Substantia nigra (tissue), 51 donors: ENCODE measurements at places on chromosomes 6 and 20.
A peak's percentile ranks its signal among the peaks of the same experiment; 100 is the strongest.

DNA sequence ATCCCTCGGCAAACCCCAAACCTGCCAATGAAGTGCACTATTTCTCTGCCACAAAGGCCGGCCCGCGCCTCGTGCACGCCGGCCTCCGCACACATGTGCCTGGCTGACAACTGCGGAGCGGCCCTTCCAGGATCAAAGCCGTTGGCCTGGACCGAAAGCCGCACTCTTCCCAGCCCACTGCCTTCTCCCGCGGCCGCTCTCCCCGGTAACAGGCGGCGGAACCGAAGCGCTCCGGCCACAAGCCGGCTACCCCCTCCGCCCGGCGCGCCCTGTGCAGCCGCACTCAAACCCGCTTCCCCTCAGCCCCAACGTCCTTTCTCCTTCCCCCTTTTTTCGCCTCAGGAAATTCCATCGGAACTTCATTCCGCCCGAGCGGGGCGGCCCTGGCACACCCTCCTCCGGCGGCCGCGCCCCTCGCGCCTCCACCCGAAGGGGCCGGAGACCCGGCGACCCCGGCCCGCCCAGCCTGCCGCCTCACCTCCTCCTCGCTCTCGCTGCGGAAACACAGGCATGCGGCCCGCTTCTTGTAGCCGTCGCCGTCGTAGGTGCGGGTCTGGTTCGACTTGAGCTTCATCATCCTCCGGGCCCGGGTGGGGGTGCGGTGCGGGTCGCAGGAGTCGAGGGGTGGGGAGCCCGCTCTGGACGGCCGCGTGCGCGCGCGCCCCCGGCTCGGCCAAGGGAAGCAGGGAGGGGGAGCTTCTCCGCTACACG, 528 bp downstream of the NUDT3 start:
- DNase-seq = peak; percentile 67

DNA sequence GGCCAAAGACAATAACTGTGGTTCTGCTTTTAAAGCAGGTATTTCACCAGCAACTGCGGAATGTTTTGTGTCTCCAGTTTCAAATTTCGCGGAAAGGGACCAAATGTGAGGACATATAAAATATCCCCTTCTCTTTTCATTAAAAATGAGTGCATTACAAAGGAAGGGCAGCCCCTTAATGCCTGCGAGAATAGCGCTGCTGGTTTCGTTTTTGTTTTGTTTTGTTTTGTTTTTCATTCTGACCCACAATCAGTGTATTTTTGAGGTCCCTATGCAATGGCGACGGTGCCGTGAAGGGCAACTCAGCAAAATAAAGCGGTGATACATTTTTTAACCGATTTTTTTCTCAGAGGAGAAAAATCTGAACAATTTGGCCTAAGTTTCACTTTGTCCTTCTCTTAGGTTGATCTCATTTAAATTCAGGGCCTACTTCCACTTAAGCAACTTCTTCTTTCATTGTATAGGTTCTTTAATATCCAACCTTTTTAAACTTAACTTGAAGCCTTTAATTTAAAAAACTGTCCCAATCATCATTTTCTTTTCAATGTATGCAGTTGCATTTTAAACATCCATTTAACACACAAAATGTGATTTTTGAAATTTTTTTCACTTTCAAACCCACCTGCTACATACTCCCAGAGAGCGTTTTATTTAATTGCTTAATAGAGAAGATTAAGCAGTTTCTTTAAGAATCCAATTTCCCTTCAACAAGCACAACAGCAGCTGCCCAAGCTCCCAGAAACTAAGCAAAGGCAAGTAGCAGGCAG, 2.9 kb upstream of the HIVEP2 start:
- DNase-seq = no peak

GRCh38 chr6:125271486-125272159, 30.1 kb downstream of the HDDC2 start:
- DNase-seq = no peak

DNA sequence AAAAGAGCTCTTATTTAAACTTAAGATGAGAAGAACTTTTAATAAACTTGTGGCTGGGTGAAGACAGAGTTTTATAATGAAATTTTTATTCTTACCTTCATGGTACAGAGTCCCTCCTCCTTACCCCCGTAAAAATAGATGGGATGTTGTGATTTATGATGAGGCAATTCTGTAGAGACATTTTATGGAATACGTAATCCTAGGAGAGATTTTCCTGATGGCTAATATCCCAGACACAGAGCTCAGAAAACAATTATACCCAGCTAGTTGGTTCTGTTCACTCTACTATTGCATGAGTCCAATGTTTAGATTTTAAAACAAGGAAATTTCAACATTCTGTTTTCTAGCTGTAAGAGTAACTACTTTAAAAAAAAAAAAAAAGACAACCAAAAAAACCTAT, 43.4 kb downstream of the MTHFD1L start:
- no peak for DNase-seq

- no peak for DNase-seq
Observed at GRCh38 chr20:44457016-44457415, 18.7 kb upstream of the TTPAL start.

DNA sequence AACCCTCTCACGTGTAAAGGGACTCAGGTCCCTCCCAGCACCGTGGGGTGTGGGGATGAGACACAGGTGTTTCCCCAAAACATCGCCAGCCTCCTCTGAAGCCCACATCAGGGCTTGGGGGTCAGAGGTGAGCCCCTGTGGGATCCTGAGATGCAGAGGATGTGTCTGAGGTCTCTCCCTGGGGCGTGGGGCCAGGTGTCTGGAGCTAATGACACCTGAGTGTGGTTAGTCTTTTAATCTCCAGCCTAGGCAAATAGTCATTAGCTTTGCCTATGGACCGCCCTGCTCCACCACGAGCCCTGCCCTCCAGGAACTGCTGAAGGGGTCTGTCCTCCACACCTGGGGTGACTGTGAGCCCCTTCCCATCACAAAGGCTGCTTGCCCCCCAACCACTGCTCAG, 1.7 kb downstream of the SRMS start:
- DNase-seq = no peak

GRCh38 chr6:150576651-150577226, 22.9 kb upstream of the PLEKHG1 start:
- no peak for DNase-seq

DNA sequence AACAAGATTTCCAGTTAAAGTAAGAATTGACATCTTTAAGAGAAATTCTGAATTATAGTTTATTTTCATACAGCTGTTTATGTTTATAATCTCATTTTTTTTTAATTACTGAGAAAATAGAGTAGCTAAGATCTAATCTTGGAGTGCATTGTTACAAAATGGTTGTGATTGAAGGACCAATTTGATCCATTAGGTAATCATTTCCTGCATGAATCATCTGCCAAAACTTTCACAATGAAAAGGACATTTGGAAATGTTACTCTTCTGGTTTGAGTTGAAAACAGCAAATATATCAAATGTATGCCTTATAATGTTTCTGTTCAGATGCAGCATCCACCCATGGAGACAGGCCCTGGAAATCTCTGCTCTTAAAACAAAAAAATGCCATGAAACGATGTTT, 19.0 kb downstream of the TUBB2A start:
- no peak for DNase-seq

DNA sequence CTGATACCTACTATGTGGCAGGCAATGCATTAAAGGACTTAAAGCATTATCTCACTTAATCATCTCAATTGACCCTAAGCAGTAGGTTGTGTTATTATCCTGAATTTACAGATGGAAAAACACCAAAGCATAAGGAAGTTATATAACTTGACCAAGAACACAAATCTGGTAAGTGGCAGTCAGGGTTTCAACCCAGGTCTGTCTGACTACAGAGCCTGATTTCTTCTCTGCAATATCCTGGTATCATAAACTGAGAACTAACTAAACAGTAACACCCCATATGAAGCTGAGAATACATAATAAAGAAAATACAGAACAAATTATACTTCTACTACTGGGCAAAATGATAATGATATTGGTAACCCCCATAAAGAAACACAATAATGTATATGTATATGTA, 13.8 kb upstream of the DST start:
- no peak for DNase-seq

GRCh38 chr6:132188556-132189264, 212.6 kb downstream of the MOXD1 start:
- DNase-seq = no peak

DNA sequence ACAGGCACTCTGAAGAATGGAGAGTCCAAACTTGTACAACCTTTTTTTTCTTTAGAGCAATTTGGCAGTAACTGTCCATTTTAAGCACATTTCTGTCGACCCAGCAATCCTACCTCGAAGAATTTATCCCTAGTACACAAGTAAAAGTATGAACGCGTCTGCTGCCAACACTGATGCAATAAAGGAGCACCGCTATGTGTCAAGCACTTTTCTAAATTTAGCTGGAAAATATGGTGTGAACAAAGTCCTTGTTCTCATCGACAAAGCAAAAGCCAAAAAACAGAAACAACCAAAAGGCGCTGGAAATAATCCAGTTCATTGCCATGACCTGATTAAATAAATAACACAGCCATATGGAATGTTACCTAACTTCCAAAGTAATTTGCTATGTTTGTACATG, 1.1 kb downstream of the DPM1 start:
- no peak for DNase-seq

GRCh38 chr6:152426276-152426675, 210.9 kb downstream of the SYNE1 start:
- no peak for DNase-seq

DNA sequence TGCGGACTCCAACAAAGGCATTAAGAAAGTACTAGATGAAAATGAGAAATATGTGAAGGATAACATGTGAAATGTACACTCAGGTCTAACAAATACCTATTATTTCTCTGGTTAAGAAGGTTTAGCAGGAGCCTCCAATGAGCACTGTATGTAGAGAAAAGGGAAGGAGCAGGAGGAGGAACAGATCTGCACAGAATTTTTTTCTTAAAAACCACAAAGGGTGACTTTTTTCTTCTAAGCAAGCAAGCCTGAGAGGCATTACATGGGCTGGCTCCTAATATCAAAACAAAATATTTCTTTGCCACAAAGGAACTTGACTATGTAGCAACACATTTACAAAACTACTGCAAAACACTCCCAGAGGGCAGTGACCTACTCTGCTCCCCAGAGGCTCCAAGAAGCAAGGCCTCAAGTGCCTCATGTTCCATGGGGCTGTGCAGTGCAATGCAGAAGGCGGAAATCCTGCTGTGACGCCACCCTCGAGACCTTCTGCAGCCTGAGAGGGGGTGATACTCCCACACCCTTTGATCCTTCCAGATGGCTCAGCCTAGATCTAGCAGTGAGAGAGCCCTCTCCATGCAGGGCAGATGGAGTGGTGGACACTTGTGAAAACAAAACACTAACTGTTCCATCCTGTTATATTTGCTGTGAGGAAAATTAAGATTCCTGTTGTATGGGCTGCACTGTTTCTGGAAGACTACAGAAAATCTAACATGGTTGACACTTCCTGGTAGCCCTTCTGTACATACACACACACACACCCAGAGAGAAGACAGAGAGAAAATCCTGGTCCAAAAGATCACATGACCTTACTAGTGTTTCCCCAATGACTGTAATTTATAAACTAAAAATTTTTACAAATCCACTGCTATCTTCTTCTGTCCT, 36.0 kb upstream of the SMIM29 start:
- peak; percentile 63 for DNase-seq

DNA sequence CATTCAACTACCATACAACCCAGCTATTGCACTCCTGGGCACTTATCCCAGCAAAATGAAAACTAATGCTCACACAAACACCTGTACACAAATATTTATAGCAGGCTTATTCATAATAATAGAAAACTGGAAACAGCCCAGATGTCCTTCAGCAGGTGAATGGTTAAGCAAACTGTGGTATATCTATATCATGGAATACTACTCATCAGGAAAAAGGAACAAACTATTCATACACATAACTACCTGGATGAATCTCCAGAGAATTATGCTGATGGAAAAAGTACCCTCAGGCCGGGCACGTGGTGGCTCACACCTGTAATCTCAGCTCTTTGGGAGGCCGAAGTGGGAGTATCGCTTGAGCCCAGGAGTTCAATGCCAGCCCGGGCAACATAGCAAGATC, 3.8 kb upstream of the BLTP3A start:
- no peak for DNase-seq

- no peak for DNase-seq
Observed at GRCh38 chr6:83270971-83271719, 78.0 kb downstream of the RWDD2A start.

DNA sequence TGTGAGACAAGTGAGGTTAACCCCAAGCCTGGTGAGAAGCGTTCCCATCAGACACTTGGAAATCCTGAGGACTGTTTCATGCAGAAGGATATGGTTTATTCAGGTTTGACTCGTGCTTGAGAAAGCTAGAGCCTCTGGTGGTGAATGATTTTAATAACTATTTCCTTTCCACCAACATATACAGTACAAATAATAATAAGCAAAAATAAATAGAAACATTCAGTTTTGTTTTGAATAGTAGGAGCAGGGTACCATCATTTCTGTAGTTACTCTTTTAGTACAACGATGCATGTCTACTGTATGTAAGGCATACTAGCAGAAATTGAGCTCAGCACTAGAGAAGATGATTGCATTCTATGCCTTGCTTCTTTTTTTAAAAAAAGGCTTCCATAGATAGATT, 33.5 kb downstream of the PLG start:
- DNase-seq = no peak

DNA sequence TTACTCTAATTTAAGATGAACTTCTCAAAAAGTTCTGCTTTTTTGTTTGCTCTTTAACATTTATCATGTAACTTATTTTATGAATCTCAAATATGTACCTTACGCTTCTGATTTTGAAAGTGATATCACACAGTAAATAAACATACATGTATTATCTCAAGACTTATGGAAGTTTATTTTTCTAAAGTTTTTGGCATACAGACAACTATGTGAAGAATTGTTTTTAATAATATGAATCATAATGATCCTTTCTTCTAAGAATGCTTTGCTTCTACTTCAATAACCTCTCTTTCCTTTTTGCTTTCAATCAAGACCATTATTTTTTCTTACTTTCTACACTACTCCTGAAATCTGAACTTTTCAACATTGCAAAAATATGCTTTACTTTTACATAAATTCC, 816.4 kb downstream of the EYS start:
- DNase-seq = no peak

- no peak for DNase-seq
Observed at GRCh38 chr6:90336388-90336947, 39.8 kb upstream of the BACH2 start.

- DNase-seq = no peak
Observed at GRCh38 chr6:71287926-71288227, 734 bp upstream of the OGFRL1 start.

DNA sequence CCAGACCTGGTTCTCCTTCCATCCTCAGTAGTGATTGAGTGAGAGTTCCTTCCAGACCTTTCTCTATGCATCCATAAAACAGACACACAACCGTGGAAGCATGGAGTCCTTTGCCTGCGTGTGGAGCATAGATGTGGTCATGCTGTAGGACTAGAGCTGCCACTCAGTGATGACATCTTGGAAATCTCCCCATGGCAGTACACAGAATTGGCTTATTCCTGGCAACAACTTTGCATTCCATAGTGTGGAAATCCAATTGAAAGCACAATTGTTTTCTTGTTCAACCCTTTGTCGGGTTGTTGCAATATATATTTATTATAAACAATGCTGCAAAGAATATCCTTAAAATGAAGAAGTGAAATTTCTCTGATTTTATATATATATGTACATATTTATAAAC, 547.8 kb downstream of the CDH26 start:
- no peak for DNase-seq
